ENCODE measurements at places on chromosomes 7 and 10.

DNA sequence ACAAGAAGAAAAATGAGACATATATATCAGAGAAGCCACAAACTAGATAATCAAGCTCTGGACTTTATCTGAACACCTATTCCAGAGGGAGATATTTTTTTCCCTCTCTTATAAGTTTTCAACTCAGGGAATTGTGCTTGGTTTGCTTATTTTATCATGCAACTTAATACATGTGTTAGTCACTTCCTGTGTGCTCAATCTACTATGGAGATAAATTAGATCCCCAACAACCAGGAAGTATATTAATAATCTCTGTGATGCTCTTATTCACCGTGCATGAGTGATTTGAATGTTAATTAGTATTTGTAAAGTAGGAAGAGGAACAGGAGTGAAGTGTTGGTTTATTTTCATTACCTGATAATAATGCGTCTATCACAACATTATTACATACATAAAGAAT lies 38.8 kb upstream of the ZNF365 start:
- peak; percentile 50 for DNase-seq

GRCh38 chr7:44117801-44118429 lies 5.4 kb downstream of the POLD2 start:
- DNase-seq = no peak

GRCh38 chr10:123156078-123156477 lies 1.9 kb downstream of the BUB3 start:
- peak; percentile 22 for DNase-seq

DNA sequence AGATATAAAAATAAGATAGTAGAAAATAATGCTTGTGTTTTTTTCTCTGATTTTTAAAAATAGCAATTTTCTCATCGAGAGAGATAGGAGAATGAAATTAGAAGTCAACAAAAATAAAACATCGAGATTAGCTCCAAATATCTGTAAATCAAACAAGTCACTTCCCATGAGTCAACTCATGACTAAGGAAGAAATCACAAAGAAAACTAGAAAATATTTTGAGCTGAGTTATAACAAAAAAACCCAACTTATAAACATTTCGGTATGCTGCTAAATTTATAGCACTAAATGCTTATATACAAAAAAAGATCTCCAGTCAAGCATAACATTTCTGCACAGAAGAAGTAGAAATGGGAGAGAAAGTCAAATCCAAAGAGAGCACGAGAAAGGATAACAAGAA lies 140.1 kb downstream of the ITGA8 start:
- peak; percentile 6 for DNase-seq

DNA sequence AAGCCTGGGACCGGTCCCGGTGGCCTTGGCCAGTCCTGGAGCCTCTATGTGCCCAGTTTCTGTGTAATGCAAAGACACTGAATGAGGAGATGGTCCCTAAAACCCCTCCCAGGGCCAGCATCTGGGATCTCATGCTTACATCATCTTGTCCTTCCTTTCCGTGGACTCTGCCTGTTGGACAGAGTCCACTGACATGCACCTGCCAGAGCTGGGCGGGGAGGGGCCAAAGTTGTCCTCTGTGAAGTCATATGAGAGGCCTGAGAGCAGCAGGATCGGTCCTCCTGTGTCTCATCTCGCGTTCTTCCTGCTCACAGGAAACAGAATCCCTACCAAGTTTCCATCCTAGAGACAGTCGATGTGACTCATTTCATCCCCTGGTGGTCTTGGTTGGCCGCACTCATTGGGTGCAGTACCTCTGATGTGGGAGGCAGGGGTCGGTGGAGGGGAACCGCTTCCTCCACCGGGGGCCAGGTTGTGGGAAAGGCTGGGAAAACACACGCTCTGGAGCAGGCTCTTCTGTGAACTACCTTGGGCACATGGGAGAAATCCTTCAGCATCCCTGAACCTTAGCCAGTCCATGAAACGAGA lies 389.6 kb upstream of the PODXL start:
- DNase-seq = no peak

DNA sequence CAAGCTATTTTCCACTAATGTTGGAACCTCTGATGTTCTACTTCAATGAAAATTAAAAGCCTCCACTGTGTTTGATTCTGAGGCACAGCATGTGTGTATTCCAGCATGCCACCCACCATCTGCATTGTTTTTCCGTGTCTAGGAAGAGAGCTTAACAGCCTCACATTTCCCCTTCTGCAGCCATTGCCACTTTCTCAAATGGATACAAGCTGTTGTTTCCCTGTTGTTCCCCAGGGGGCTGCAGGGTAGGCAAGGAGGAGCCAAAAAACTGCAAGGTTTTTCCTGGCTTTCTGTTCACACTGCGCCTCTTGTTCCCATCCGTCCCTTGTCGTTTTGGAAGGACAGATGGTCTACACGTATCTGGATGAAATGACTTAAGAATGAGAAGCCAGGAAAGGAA lies 72.3 kb upstream of the DNAJB12 start:
- DNase-seq = no peak

DNA sequence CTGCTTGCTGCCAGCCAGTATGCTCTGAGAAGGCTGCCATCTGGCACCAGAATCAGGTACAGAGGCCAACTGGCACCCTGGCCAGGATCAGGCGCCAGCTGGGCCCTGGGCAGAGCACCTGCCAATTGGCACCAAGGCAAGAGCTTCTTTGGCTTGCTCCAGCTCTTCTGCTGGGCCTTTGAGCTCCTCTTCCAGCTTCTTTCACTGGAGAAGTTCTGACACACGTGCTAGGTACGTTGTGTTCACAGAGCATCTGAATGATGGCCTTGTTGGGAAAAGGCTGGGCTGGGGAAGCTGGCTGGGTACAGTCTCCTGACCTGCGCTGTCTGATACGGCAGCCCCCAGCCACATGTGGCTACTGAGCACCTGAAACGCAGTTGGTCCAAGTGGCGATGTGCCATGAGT lies 31.7 kb upstream of the OPALIN start:
- DNase-seq = no peak

- no peak for DNase-seq
Measured at GRCh38 chr7:92489634-92490033, 11.9 kb upstream of the ERVW-1 start.

DNA sequence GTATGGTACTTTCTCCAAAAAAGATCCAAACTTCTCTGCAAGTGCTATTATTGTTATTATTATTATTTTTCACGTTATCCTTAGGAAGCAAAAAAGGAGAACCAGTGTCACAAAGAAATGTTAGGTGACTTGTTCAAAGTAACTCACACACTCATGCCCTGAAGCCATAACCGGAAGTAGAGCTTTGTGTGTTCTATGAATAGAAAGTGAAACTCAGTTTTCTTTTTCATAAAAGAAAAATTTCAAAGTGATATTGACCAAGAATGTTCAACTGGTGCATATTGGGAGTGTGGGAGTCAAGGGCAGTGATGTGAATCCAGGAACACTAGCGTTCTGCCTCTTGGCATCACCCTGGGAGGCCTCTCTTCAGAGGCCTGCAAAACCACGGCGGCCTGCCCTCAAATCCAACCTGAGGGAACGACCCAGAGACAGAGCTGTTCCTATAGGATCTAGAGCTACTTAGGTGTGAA lies 106.1 kb downstream of the PRKCQ start:
- DNase-seq = no peak

GRCh38 chr7:80097756-80098155 lies 36.9 kb upstream of the GNAI1 start:
- no peak for DNase-seq
